ENCODE measurements at places on chromosomes 3 and 15. TPM values are rescaled to one million over a fixed set of nuclear protein-coding genes. Genes with fewer than 3 reads are reported as not detected.

The LYZL4 gene
- total RNA-seq, result not detected

The KCNAB1 gene
- 0.74 TPM for total RNA-seq

The PLA2G4F gene
- 27.7 TPM for total RNA-seq

The MNS1 gene
- 2.8 TPM for total RNA-seq

The NEK10 gene
- total RNA-seq, result 0.67 TPM

The SPSB4 gene
- total RNA-seq, result not detected

The CYP11A1 gene
- not detected for total RNA-seq

The GRK7 gene
- not detected for total RNA-seq

The RTP3 gene
- total RNA-seq, result not detected

The ARRDC4 gene
- 73.9 TPM for total RNA-seq

The TRPM1 gene
- not detected for total RNA-seq

The CELSR3 gene
- total RNA-seq, result 1.3 TPM

The ALG1L2 gene
- total RNA-seq, result not detected

The CAND2 gene
- 2.2 TPM for total RNA-seq

Data from colonic mucosa (tissue), 4 donors.